GM13977 (cell line): ENCODE measurements at places on chromosomes 7 and 10.

DNA sequence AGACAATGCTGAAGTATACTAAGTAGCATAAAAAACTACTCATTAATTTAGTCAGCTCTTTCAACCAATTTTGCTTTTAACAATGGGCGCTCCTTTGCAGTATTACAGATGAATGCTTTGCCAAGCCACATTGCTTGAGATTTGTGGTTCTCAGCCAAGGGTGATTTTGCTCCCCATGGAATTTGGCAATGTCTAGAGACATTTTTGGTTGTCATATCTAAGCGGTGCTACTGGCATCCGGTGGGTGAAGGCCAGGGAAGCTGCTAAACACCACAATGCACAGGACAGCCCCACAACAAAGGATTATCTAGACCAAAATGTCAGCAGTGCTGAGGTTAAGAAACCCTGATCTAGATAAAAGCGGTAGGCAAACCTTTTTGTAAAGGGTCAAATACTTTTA is 112.0 kb downstream of the UBE2H start:
- no peak for DNase-seq

GRCh38 chr10:90921906-90922305 is 1.0 kb upstream of the ANKRD1 start:
- no peak for DNase-seq

- no peak for DNase-seq
These were observed 179.4 kb downstream of the PIP4K2A start for GRCh38 chr10:22534849-22535604.

- no peak for DNase-seq
These were observed 78.8 kb downstream of the DNMBP start for GRCh38 chr10:99930731-99931550.

GRCh38 chr7:77328669-77329068 is 87.5 kb downstream of the GSAP start:
- DNase-seq, result no peak

GRCh38 chr7:20980668-20981264 is 194.1 kb upstream of the SP8 start:
- DNase-seq, result no peak
